ENCODE measurements at places on chromosomes 12 and 14.

DNA sequence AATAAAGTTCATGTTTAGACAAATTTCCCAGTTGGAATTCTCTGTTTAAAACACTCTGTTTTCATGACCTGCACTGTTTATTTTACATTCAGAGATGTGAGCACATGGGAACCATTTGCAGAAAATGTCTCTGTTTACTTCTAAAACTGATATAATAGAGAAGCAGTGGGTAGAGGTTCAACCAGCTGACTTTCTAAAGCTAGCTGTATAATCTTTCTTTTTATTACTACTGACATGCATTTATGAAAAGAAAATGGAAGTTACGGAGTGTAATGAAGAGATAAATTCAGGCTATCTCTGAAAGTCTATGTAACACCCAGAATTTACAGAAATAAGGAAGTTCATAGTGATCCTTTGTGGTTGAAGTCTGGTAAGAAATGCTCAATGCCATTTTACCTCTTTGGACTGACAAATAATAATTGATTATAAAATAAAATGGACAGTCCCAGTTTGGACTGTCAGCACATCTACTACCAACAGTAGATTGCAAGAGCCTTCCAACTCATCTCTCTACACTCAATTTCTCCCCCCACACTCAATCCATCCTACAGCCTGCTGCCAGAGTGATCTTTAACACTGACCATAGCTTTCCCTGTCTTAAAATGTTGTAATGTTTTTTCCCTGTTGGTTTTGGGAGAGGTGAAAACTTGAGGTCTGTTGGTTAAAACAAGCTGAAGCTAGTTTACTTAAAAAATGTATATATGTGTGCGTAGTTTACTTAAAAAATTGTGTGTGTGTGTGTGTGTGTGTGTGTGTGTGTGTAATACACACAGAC is 137.4 kb downstream of the AEBP2 start:
- DNase-seq = no peak

GRCh38 chr12:12404297-12404696 is 47.4 kb downstream of the BORCS5 start:
- no peak for DNase-seq

- no peak for DNase-seq
Observed at GRCh38 chr12:101021911-101022388, 188.1 kb downstream of the SLC5A8 start.

GRCh38 chr14:67820428-67820971 is 921 bp downstream of the RAD51B start:
- DNase-seq = no peak

- DNase-seq = no peak
Observed at GRCh38 chr12:127363392-127363791, 903.6 kb upstream of the TMEM132C start.

GRCh38 chr14:53384073-53384472 is 230.9 kb upstream of the DDHD1 start:
- DNase-seq = no peak

DNA sequence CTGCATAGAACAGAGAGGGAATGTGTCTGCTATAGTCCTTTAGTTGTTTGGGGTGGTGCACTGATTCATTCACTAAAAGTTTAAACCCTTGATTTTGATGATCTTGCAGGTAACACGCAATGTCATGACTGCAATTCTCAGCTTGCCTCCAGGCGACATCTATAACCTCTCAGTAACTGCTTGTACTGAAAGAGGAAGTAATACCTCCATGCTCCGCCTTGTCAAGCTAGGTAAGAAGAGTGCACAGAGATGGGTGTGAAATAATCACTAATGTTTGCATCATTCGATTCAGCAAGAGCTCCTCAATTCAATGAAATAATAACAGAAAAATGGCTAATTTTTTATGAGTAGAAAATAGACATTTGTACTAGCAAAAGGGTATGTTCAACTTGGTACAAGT is 203.7 kb downstream of the PTPRO start:
- DNase-seq = no peak

DNA sequence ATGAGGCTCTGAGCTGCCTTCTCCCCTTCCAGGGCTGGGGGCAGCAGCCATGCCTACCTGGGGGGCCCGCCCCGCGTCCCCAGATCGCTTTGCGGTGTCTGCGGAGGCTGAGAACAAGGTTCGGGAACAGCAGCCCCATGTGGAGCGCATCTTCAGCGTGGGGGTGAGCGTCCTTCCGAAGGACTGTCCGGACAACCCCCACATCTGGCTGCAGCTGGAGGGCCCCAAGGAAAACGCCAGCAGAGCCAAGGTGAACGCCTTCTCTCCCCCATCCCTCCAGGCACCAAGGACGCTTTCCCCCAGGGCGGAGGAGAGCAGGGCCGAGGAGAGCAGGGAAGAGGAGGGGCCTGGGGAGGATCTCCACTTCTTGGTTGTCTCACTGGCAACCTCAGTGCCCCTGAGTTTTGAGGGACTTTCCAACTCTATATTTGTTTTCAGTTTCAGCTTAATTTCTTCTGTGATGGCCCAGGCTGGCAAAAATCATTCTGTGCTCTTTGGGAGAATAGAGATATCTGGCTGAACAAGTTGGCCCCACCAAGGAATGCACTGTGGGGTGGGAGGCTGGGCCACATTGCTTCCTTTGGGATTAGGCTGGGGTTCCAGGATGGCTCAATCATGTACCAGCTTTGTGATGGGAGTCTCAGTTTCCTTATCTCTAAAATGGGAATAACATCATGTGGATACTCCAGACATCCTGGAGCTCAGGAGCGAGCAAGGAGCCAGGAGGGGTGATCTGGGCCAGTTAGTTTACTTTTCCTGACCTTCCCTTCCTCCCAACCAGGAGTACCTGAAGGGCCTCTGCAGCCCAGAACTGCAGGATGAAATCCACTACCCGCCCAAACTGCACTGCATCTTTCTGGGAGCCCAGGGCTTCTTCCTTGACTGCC is 1.2 kb downstream of the KHNYN start:
- DNase-seq = no peak

DNA sequence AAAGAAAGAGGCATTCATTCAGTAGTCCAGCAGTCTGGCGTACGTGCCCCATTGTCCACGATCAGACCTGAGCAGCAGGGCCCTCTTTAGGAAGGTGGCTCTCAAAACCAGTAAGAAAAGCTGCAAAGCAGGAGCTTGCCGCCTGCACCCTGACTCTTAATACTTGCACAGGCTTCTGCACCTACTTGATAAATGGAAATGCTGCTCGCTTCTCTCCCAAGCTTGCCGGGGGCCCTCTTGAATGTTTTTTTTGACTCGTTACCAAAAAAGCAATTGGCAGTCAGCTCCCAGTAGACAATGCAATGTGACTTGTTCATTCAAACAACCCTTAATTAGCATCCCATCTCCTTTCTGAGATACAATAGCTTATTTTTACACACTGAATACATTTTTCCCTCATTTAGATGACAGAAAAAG is 27.2 kb upstream of the PTPRB start:
- no peak for DNase-seq

DNA sequence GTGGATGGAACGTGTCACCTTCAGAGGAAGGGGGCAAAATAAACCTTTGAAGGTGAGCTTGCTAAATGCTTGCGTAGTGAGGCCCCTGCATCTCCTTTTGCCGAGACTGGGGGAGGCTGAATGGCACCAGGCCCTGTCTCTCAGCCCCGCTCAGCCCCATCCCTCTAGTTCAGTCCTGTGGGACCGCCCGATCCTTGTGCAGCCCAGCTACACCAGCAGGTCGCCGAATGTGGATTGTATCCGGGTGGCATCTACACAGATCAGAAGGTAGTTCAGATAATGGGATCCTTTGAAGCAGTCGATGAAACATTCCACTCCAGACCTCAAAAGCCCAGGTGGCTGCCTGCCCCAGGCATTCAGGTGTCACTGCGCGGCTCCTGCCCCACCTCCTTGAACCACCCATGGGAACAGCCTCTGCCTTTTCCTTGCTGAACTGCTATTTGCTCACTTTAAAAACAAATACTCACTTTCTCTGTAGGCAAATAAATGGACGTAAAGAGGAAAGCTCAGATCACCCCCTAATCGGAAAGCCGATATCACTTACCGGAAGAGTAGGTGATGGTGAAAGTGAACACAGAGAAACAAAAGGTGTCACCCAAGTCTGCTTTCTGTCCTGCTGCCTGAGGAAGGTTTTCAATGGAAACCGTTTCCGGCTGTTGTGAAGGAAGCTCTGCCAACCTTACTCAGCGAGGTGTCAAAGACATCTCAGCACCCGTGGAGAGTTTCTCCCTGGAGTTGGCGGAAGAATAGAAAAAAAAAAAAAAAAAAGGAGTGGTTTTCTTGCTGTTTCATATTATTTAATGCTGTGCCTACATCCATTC is 100.3 kb upstream of the NCOR2 start:
- DNase-seq = no peak
